ENCODE measurements at places on chromosomes 11 and 22. TPM values are rescaled to one million over a fixed set of nuclear protein-coding genes. Genes with fewer than 3 reads are reported as not detected.

- H3K4me1 ChIP-seq: peaks cover 11% of the 10 kb centered on the region
- H3K4me3 ChIP-seq: no peak overlapping the region
- no peak overlapping the region for H3K27ac ChIP-seq
- DNase-seq: no peak
- H3K27me3 ChIP-seq: peaks cover 3% of the 10 kb centered on the region
Observed at GRCh38 chr22:42279425-42280020, 9.1 kb upstream of the TCF20 start.

DNA sequence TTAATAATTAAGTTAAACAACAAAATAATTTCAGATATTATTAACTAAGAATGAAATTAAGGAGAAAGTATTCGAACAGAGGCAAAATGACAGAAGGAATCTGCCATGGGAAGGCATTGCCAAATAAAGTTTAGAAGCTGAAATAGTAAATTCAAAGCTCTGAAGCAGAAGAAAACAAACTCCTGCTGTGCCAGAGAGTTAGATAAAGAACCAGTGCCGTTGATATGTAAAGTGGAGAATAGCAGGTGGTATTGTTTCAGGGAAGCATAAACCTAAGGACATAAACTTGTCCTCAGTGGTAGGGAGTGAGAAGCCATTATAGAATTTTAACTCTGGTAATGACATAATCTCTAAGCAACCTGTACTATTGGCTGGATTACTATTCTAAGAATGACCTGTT lies 2.7 kb upstream of the HBG2 start:
- H3K27ac ChIP-seq: no peak overlapping the region
- H3K4me3 ChIP-seq: no peak overlapping the region
- no peak for DNase-seq
- H3K36me3 ChIP-seq: no peaks in the 10 kb centered on the region
- H3K4me1 ChIP-seq: no peaks in the 10 kb centered on the region

GRCh38 chr11:35919244-35919643 lies 24.6 kb upstream of the LDLRAD3 start:
- H3K4me1 ChIP-seq: no peaks in the 10 kb centered on the region
- H3K36me3 ChIP-seq: no peaks in the 10 kb centered on the region
- no peak overlapping the region for H3K27ac ChIP-seq

- peaks cover 5% of the 10 kb centered on the region for H3K4me1 ChIP-seq
- H3K27ac ChIP-seq: no peak overlapping the region
- H3K4me3 ChIP-seq: no peak overlapping the region
- H3K36me3 ChIP-seq: no peaks in the 10 kb centered on the region
- DNase-seq: no peak
Observed at GRCh38 chr22:24519496-24519895, 24.4 kb downstream of the UPB1 start.

GRCh38 chr11:24820541-24820940 lies 323.7 kb downstream of the LUZP2 start:
- no peaks in the 10 kb centered on the region for H3K4me1 ChIP-seq
- H3K27ac ChIP-seq: no peak overlapping the region

DNA sequence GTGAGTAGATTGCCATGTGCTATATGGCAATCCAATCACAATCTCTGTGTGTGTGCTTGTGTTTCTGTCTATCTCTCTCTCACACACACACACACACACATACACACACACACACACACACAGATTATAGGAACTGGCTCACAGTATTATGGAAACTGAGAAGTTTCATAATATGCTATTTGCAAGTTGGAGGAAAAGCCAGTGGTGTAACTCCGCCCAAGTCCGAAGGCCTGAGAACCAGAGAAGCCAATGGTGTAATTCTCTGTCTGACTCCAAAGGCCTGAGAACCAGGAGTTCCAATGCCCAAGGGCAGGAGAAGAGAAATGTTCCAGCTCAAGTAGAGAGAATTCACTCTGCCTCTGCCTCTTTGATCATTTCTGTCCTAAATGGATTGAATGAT lies 37.2 kb downstream of the GLYATL2 start:
- no peak for DNase-seq
- no peak overlapping the region for H3K27ac ChIP-seq
- peaks cover 21% of the 10 kb centered on the region for H3K27me3 ChIP-seq
- no peak overlapping the region for H3K4me3 ChIP-seq

- no peak overlapping the region for H3K4me3 ChIP-seq
- no peaks in the 10 kb centered on the region for H3K27me3 ChIP-seq
- H3K27ac ChIP-seq: no peak overlapping the region
- no peaks in the 10 kb centered on the region for H3K4me1 ChIP-seq
Observed at GRCh38 chr11:38446336-38446735, 1848.3 kb upstream of the RAG2 start.

The P2RX3 gene
- total RNA-seq: not detected

Data from activated CD4-positive, alpha-beta memory T cell treated with anti-CD3 and anti-CD28 coated beads for 36 hours (primary cell).